ENCODE measurements at places on chromosomes 6 and 20.

DNA sequence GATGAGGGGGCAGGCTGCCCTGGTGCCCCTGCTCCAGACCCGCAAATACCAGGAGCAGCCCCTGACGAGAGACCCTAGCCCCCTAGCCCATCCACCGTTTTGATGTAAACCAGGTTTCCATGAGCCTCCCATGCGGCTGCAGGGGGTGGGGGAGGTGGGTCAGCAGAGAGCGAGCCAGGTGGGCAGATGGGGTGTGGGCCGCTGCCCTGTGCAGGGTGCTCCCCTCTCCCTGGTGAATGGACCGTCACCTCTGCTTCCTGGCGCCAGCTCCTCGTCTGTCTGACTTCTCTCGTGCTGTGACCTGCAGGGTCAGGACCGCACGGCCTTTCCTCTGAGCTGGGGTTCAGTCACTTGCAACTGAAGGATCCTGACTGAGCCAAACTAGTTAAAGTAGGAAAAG is 15.7 kb upstream of the BHLHE23 start:
- DNase-seq, result no peak

DNA sequence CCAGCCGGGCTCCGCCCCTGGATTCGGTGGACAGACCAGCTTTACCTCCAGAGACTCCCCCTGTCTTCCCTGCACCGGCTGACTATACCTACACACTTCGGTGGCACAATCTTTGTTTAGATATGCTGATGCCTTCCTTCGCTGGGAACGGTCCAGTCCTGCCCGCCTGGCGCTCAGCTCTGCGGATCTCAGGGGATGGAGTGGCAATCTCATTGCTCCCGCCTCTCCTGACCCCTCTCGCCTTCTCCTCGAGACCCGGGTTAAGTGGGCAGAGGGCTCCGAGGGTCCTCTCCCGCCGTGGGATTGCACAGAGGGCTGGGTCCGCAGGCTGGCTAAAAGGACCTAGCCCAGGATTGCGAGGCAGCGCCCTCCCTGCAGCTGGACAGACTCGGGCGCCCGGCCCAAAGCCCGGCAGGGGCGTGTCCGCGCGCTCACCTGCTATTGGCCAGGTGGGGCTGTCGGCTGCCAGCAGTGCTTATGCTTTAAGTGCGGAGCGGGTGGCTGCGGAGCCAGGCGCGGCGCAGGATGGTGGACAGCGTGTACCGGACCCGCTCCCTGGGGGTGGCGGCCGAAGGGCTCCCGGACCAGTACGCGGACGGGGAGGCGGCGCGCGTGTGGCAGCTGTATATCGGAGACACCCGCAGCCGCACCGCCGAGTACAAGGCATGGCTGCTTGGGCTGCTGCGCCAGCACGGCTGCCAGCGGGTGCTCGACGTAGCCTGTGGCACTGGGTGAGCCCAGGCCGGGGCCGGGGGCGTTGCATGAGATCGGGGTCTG is at the start of gene GNMT:
Gene GNMT (plus strand): TSS at position 512 of the 777 bp plus-strand sequence. CDS start 14 bp downstream, at position 526.
- DNase-seq, result peak; percentile 17

DNA sequence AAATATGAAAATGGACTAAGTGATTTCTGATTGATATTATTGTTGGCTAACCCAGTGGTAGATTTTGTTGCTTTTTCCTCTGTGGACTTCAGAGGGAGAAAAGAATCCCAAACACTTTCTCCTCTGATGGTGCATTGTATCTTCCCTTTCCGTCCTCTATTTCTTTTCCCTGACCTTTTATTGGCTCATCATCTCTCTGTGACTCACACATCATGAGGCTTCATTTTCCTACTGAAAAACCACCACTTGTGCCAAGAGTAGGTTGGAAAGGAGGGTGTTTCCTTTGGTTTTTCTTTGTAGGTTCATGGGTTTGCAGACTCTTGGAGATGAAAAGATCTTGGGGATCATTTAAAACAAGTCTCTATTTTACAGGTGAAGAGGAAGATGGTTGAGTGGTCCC is 311.7 kb upstream of the JAG1 start:
- DNase-seq, result no peak

GRCh38 chr6:169189686-169190085 is 64.0 kb downstream of the THBS2 start:
- DNase-seq, result no peak

DNA sequence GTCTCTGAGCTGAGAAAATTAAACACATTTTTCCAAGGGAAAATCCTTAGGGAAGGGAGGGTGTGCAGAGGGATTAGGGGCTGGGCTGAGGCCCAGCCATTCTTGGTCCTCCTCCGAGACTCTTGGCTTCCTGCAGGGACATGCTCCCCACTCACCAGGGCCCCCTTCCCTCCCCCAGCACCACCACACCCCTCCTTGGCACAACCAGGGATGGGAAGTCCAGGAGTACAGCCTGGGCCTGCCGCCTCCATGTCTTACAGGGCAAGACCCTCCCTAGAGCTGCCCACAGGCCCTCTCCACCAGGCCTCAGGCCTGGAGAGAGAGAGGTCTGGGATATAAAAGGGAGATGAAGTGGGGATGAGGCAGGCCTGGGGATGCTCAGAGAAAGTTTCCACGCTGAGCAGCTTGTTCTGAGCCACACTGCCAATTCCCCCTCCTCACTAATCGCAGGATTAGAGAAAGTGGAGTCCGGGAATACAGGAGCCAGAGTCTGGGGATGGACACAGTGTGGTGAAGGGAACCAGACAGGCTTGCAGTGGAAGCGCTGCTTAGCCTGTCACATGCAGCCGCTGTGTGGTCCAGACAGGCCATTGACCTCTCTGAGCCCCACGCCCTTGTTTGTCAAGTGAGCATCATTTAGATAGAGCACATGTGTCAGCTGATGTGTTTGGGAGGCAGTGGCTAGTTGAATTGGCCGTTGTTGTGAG is 105.5 kb downstream of the MRPL14 start:
- no peak for DNase-seq

DNA sequence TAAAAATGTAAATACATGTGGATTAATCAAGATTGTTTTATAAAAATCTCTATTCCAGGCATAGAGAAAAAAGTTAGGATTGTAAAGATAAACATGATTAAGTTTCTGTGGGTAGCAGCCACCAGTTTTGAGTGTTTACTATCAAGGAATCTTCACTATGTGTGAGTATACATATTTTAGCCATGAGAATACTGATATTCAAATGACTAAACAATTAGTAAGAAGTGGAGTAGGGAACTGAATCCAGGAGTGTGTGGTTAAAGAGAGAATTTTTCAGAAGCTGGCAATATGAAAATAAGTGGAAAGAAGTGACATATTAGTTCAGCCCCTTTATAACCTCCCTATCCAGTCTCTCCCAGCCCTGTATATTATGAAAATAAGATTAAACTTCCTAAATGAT is 10.3 kb downstream of the ELOVL2 start:
- DNase-seq, result no peak

DNA sequence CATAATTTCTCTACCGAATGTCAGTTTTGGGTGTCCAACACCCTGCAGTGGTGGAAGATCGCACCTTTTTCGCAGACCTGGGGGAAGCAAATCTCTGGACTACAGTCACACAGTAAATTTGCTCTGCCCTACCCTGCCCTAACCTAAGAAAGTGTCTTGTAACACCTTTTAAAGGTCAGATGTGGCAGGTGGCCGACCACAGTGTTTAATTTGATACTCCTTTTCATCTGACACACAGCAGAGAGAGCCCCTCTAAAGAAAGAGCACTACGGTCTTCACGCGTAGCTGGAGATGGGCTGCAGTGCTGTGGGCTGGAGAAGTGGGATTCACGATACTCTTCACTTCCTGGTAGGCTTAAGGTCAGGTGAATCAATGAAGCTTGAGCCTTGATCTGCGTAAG is 109.9 kb downstream of the TMEM242 start:
- no peak for DNase-seq

DNA sequence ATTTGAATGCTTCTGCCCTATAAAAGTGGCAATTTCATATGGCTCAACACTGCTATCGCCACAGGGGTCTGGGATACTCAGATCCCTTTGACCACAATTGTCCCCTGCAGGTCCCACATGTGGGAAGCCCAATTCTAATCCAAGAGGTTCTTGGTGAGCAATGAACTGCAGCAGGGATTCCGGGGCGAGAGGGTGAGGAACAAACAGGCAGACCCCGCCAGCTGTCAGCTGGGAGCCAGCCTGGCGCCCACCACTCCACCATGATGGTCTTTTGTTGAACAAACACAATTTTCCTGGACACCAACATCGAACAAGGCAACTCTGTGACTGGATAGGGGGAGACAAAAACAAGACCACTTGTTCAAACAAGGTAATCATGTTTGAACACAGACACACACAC is 80.5 kb downstream of the TMEM242 start:
- DNase-seq, result no peak

DNA sequence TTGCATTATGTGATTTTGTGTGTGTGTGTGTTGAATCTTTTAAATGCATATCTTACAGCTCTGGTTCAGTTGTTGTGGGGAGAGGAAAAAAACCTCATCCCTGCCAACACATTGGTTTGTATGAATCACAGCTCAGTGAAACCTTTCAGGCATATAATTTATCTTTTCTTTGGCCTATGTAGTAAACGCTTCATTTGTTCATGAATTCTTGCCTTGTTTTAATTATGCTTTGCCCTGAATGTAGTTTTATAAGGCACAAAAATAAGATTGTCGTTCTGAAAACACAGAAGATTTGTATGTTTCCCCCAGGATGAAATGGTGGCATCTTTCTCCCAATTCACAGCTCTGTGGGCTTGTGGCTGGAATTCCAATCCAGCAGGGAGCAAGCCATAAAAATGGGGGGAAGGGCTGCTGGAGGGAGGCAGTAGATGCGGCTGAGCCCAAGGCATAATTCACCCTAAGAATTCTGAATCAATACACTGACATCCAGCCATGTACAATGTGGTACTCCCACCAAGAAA is 45.1 kb downstream of the BCAS1 start:
- DNase-seq, result no peak

DNA sequence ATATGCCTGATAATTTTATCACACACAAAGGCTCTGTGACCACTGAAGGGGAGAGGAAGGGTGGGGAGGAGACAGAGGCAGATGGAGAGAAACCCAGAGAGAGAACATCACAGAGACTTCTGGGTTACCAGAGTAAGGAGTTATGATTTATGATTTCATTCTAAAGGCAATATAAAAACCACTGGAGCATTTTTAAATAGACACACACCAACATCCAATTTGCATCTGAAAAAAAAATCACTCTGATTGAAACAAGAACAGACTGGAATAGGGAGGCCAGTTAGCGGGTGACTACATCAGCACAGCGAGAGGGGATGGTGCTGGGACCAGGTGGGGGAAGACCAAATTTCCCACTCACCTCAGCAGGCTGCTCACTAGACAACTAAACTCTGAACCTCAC is 104.8 kb downstream of the AGPAT4 start:
- DNase-seq, result no peak

GRCh38 chr6:29763491-29764289 is 40.5 kb downstream of the HLA-F start:
- DNase-seq, result no peak

GRCh38 chr20:1330075-1330830 is 1.3 kb upstream of the SDCBP2 start:
- no peak for DNase-seq

GRCh38 chr20:51434580-51435247 is 107.8 kb downstream of the NFATC2 start:
- no peak for DNase-seq

DNA sequence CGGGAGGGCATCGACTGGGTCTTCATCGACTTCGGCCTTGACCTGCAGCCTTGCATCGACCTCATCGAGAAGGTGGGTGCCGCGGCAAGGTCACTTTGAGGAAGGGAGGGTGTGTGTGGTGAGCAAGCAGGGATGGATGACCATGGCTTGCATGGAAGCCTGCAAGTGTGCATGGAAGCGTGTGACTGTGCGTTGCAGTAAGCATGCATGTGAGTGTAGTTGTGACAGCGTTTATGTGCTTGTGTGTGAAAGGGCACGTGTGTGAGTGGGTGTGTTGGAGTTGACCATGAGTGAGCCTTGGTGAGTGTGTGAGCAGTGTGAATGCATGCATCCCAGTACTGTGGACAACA is 32.5 kb downstream of the MYH7B start:
- DNase-seq, result no peak

DNA sequence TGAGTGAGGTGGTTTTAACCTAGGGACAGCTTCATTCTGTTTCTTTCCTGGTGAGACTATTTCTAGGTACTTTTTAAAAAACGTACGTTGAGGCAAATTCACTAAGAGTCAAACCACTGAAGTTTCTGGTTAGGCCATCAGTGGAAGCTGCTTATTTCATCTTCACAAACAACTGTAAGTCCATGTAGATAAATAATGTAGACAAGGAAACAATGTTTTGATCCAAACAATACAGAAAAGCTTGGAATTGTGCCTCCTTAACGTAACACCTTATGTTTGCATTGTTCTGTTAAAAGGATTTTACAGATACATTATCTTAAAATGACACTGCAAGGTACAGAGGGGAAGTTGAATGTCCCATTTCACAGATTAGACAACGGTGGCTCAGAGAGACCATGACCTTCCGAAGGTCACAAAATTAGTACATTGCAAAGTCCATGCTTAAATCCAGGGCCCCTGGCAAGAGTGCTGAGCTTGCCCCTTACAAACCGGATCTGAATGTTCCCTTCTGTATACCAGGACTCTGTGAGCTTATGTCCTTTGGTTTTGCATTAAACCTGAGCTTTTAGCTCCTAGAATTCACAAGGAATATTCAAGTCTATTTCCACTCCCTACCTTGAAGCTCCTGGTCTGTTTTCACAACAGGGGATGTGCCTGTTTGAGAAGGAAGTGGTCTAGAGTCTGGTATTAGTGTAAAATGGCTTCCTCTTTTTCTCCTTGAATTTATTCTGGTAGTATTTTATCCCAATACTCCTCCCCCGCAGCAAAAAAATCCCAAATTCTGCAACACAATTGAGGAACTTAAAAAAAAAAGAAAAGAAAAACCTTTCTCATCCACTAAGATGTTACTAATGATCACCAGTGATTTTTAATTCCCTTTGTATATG is 28.9 kb upstream of the ZNF217 start:
- DNase-seq, result no peak

DNA sequence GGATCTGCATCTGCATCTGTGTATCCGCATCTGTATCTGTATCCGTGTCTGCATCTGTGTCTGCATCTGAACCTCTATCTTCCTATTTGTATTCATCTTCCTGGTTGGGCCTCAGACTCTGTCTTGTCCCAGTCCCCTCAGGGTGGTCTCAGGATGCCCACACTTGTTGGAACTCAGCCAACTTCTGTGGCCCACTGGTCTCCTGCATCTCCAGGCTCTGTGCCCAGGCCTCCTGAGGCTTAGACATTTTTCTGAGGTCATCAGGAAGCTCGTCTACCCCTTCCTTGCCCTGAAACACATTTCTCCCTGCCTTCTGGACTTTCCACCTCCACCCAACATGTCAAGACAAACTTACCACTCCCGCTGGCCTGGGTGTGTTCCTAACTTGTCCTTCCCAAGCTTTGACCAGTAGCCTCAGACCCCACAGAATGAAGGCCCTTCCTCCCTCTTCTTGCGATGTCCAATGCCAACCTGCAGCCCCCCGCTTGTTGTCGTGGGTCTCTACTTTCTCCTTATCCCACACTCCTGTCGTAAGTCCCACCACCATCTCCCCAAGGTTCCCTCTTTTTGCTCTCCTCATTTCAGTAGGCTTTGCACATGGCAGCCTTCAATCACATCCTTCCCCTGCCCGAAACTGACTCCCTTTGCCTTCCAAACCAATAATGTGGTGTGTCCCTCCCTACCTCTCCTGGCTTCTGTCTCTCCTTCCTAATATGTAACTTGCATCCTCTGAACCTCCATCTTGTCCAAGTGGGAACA is 176.5 kb downstream of the DLL1 start:
- DNase-seq, result no peak

GRCh38 chr6:135271626-135272025 is 90.5 kb downstream of the MYB start:
- no peak for DNase-seq

- DNase-seq, result no peak
Observed at GRCh38 chr6:165060720-165061119, 248.7 kb downstream of the C6orf118 start.

GRCh38 chr6:106702046-106702445 is 72.7 kb downstream of the QRSL1 start:
- DNase-seq, result no peak

Measured in stimulated activated CD4-positive, alpha-beta T cell treated with anti-CD3 and anti-CD28 coated beads, Interleukin-1b, Interleukin-23, amount 100 ng/mL, for 1 hour (primary cell).